Mucosa of gallbladder (tissue), 1 donor: ENCODE measurements at places on chromosomes 1 and 21. TPM values are rescaled to one million over a fixed set of nuclear protein-coding genes. Genes with fewer than 3 reads are reported as not detected.

DNA sequence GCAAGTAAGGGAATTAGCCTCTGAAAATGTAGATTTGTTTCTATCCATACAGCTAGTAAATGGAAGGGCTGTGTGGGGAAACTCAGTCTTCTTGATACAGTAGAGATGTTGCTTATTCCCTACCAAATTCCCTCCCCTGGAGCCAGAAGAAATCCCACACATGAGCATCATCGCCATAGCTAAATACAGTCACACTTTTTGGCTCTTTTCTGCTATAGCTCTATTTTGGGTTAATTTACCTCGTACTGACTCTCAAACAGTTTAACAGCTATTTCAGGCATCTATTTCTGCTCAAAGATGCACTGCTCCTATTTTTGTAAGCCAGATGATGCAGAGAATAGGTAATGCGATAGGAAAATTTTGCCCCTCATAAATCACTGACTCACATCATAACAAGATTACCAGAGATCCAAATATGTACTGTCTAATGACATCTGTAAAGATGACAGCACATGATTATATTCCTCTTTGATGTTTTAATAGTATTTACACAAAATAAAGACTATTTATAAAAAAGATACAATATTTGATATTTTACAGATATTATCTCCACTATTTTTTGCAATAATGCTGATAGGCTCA is 58.6 kb downstream of the XCL1 start:
- DNase-seq: no peak

DNA sequence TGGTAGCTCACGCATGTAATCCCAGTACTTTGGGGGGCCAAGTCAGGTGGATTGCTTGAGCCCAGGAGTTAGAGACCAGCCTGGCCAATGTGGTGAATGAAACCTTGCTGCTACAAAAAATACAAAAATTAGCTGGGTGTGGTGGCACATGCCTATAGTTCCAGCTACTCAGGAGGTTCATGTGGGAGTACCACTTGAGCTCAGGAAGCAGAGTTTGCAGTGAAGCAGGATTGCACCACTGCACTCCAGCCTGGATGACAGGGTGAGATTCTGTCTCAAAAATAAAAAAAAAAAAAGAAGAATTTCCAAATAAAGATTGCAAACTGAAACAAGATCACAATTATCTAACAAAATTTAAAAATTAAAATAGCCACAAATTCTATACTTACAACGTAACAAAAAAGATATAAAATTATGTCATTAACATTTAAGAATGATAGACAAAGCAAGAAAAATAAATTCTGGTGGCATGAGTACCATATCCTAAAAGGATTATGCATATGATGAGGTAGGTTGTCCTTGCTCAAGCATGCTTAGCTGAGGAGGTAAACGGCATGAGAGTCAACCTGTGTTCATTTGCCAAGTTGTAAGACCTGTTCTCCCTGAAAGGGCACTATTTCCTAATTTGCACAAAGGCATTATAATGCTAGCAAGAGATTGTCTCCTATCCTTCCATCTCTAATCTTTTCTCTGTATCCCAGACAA is 20.2 kb downstream of the IPP start:
- DNase-seq: no peak

DNA sequence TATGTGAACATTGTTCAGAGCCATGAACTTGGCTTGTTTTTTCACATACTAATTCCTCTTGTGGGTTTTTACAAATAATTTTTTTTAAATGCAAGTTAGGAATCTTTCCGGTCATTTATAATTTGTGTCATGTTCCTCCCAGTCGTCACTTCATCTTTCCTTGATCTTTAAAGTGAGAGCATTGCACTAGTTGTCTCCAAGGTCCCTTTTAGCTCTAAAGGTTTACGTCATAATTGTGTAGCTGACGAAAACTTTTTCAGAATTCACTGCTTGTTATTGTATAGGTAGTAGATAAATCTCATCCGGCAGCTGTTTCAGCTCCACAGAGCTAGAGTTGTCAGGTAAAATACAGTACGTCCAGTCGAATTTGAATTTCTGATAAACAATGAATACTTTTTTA is 33.6 kb downstream of the SOAT1 start:
- DNase-seq: no peak

- DNase-seq: no peak
These were observed 462.9 kb upstream of the ADAMTS5 start for GRCh38 chr21:27429710-27430341.

Gene VCAM1
- 9.7 TPM for total RNA-seq

DNA sequence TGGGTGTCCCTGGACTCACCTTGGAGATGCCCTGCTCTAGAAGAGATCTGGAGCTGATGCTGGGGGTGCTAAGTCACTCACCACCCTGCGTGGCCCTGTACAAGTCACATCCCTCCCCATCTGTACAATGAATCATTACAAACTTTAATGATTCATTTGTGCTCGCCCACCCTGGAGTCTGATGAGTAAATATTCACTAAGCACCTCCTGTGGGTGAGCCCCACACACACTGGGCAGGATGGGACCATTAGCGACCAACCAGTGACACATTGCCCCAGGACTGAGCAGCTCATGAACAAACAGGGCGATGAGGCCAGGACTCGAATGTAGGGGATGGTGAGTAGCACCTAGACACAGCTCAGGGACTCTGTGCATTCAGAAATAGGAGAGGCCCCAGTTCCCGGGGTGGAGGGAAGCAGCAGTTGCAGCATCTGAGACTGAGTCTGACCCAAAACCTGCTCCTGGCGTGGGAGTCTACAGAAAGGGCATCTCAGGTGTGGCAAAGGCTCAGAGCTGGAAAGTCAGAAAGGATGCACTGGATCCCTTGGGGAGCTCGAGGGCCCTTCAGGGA is 18.1 kb upstream of the PDZK1IP1 start:
- no peak for DNase-seq

GRCh38 chr1:40404670-40405462 is 31.3 kb downstream of the SMAP2 start:
- no peak for DNase-seq

DNA sequence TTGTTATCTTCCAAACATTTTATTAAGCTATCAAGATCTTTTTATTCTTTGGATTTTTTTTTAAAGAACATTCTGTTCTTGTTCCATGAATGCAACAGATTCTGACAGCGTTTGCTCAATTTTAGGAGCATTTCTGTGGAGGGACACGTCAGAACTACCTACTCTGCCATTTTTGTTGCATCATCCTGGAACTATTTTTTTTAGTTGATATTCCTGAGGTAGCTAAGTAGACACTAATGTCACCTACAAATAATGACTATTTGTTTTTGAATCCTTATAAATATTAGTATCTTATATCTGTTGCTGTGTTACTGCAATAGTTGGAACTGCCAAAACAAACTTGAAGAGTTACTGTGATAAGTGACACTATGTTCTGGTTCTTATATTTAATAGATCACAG is 57.2 kb downstream of the DNAI4 start:
- DNase-seq: no peak

Gene KLHDC9
- total RNA-seq: 14.3 TPM

DNA sequence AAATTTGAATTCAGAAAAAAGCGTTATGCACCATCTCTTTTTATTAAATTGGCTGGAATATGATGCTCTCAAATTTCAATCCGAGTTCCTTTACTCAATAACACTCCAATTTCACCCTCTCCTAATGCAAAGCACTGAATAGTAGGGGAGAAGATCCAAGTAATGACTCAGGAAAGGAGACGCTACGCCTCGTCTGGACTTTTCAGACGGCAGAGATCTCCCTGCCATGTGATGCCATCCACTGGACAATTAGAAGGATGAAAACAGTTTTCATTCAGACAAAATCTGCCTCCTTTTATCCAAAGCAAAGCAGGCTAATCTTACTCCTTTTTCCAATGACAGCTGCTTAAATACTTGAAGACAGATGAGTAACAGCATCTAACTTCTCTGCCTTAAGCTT is 242.4 kb upstream of the GREM2 start:
- no peak for DNase-seq

Gene ZNF691
- 10.6 TPM for total RNA-seq

DNA sequence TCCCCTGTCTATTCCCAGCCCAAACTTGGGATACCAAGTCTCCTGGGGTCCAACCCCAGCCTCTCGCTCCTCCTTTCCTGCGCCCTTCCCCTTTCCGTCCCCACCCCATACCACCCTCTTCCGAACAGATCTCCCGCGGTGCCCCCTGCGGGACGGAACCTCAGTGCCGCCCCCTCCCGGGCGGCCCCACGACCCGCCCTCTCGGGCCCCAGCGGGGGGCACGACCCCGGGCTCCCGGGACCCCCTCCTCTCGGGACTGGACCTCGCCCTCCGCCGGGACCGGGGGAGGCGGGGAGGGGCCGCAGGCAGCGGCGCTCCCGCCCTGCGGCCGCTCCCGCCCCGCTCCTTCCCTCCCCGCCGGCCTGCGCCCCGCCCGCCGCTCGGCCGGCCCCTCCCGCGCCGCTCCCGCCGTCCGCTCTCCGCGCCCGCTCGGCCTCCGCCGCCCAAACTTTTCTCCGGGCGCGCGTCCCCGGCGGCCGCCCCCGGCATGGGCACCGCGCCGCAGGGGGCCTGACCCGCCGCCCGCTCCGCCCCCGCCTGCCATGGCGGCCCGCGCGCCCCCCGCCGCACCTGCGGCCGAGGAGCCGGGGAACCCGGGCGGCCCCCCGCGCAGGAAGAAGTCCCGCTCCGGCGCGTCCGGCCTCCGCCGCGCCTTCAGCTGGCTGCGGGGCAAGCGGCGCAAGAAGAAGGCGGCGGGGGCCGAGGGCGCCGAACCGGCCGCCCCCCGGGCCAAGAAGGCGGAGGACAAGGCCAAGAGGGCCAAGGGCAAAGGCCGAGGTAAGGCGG is 39.0 kb upstream of the SYNC start:
- DNase-seq: no peak

- DNase-seq: no peak
These were observed 1193.7 kb upstream of the ADGRL2 start for GRCh38 chr1:80607064-80607463.

Gene PLCH2
- 8.1 TPM for total RNA-seq

Gene OR6K3
- not detected for total RNA-seq

Gene PROK1
- 0.40 TPM for total RNA-seq
